ENCODE measurements at places on chromosomes 6 and 20.

DNA sequence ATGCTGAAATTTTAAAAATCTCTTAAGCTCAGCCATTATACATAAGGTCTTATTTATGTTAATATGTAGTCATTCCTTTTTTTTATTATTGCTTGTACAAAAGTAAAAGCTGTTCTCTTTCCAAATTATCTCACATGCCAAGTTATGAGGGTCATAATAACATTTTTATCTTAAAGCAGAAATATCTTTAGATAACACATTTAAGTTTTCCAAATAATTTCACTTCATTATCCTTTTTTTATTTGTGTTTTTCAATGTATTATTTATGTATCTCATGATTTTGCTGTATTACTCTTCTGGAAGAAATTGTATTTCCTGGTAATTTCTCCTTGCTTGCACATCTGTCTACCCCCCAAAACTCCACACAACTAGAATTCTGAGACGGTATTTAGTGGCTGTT is 461.1 kb upstream of the SOX4 start:
- DNase-seq, result no peak

- no peak for DNase-seq
Observed at GRCh38 chr6:151370509-151371078, 20.8 kb downstream of the ZBTB2 start.

- no peak for DNase-seq
Observed at GRCh38 chr6:11043961-11044711, at the start of gene ELOVL2. TSS of gene ELOVL2 (minus strand) at chr6:11044305. CDS start at chr6:11044230, 75 bp downstream.

DNA sequence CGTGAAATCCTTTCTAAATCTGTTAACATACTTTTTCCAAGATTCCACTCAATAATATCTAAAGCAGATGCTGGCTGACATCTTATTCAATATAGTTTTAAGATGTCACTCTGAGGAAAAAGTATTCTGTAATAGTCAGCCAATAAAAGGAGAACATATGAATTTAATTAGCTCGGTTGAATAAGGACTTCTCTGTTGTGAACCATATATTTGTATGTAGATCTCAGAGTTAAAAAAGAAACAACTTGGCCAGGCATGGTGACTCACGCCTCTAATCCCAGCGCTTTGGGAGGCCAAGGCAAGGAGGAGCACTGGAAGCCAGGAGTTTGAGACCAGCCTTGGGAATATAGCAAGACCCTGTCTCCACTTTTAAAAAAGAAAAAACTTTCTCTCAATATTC is 7.4 kb upstream of the CD24 start:
- DNase-seq, result no peak

- DNase-seq, result no peak
Observed at GRCh38 chr6:73231986-73232391, 6.7 kb upstream of the KHDC1L start.

DNA sequence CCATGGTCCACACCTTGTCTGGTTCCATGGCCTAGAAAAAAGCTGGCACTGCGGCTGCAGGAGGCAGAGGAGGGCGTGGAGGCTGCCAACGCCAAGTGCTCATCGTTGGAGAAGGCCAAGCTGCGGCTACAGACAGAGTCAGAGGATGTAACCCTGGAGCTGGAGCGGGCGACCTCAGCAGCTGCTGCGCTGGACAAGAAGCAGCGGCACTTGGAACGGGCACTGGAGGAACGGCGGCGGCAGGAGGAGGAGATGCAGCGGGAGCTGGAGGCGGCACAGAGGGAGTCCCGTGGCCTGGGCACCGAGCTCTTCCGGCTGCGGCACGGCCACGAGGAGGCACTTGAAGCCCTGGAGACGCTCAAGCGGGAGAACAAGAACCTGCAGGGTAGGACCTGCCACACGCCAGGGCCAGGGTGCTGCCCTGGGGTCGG is 43.4 kb downstream of the MYH7B start:
- no peak for DNase-seq

DNA sequence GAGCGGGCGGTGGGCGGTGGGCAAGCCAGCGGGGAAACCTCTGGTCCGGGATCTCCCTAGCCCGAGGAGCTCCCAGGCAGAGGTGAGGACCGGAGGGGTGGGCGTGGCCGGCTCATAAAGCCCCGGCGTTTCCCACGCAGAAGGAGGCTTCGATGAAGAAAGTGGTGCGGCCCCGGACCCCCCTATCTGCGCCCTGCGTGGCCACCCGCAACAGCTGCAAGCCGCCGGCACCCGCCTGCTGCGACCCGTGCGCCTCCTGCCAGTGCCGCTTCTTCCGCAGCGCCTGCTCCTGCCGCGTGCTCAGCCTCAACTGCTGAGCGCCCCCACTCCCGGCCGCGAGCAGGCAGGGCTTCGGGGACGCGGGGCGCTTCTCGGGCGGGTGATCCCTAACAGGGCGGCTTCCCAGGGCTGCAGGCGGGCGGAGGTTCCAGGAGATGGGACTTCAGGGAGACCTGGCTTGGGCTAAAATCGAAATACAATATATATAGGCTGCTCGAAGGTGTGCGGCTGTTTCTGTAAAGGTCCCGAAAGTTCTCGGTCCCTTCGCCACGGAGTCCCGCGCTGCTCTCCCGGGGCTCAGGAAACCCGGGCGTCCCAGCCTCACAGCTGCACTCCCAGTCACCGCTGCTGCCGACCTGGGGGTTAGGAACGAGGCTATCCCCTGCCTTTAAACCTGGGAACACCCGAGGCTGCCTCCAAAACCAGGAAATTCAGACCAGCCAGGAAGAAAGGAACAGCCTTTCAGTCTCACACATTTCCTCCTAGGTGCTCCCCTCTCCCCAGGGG is 27.8 kb downstream of the ASIP start:
- DNase-seq, result peak; percentile 17
